Karpas-422 (cell line): ENCODE measurements at places on chromosomes 6 and 20.

DNA sequence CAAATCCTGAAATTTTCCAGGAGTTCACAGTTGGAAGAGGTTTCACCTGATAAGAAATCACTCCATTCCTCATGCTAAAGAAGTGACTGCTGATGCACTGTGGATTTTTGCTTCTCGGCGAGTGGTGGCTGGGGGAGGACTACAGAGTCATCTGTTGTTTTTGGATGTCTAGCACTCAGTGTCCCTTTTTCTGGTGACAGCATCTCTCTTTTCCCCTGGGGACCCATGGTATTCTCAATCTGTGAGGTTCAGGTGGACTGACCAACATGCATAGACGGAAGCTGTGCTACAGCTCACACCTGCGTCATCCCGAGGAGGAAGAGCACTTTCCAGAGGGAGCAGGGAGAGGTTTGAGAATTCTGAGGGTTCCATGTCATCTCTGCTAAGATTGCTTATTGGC lies 42.7 kb upstream of the ZNF831 start:
- no peak for DNase-seq

- no peak for DNase-seq
Measured at GRCh38 chr6:11093376-11093625, 333 bp upstream of the SMIM13 start.

DNA sequence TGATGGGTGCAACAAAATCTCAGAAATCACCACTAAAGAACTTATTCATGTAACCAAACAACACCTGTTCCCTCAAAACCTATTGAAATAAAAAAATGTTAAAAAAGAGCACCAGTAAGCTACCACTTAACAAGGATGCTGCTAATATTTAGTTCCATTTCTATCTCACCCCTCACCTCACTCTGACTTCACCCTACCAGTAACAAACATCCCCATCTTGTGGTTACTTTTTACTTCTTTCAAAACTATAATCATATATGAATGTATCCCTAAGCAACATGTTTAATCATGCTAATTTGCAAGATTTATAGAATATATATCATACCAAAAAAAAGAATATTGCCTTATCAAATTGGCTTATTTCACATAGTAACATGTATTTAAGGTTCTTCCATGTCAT lies 27.4 kb upstream of the SLC24A3 start:
- DNase-seq: peak; percentile 74

GRCh38 chr6:41591859-41592502 lies 45.8 kb downstream of the FOXP4 start:
- DNase-seq: peak; percentile 92

GRCh38 chr6:142562865-142563264 lies 261.1 kb downstream of the ADGRG6 start:
- no peak for DNase-seq

- DNase-seq: no peak
Measured at GRCh38 chr6:134029495-134030455, 22.6 kb downstream of the SLC2A12 start.

DNA sequence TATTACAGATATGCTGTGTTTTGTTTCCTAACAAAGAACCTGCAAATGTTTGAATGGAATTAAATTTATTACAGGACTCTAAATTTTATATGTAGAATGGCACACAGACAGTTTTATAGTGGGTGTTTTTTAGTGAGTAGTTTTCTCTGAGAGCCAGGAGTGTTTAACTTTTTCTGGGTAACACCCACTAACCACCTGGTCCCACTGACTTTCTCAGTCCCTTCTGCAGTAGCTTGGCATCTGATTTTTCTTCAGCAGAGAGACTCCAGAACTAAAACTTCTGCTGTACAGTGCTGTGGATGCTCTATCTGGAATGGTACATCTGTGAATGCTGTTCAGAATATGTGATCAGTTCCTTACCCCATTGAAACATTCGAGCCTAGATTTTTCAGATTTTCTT lies 6.3 kb downstream of the YWHAB start:
- DNase-seq: no peak

DNA sequence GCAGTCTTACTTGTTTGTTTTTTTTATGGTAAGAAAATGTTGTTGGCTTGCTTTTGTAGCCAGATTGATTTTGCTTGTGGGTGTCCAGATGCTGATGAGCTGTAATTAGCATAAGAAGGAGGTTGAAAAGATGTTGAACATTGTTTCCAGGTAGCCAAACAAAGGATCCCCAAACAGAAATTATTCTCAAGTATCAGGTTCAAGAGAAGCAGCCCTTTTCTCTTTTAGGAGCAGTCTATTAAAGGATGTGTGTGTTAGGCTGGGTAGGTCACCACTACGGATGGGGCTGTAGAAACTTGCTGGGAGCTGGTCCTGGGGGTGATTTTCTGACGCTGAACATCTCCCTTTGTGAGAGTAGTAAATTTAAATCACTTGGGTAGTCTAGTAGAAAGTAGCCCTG lies 86.9 kb upstream of the VSTM2L start:
- DNase-seq: no peak

- DNase-seq: no peak
Measured at GRCh38 chr20:53657279-53657678, 63.6 kb upstream of the ZNF217 start.

DNA sequence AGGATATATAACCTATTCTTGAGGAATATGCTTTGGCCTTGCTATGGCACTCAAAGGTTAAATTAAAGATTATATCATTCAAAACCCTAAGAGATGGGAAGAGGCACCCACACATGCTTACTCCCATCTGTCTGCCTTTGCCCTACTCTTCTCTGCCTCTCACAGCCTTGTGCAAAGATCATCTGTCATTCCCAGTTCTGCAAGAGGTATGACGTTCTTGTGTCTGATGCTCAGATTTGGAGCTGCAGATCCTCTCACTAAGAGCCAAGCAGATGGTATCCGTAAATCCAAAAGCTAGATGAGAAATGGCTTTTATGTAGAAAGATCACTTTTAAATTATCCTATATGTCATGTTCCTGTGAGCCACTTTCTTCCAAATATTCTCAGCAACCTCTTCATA lies 112.0 kb downstream of the GPR63 start:
- no peak for DNase-seq

- DNase-seq: no peak
Measured at GRCh38 chr6:158758451-158758860, 60.7 kb downstream of the EZR start.

- no peak for DNase-seq
Measured at GRCh38 chr20:49893242-49894072, 21.9 kb downstream of the SPATA2 start.

GRCh38 chr20:60000271-60001042 lies 42.2 kb downstream of the CDH26 start:
- DNase-seq: no peak

GRCh38 chr20:32808438-32808837 lies 11.3 kb upstream of the MAPRE1 start:
- DNase-seq: no peak

- DNase-seq: no peak
Measured at GRCh38 chr6:28922004-28922820, 1.6 kb downstream of the TRIM27 start.

DNA sequence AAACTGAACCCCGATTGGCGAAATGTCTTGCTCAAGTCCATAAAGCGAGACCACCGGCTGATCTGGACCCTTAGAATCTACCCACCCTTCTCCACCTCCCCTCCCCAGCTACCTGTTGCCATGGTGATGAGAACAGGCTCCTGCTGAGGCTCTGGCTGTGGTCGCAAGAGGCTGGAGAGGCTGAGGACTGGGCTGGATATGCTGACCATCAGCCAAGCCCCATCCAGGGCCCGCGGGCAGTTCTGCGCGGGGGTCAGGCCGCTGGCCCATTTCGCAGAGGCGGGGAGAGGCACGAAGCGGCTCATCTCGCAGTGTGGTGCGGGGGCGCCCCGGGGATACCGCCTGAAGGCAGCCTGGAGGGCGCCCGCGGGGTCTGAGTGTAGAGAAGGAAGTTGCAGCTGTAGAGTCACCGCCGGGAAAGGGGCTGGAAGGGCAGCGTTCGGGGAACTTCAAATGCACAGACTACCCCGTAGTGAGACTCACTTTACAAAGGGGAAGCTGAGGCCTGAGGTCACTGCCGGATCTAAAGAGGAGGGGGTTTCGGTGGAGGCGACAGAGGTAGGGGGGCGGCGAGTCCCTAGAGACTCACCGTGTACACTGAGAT lies 671 bp downstream of the TAPBP start:
- peak; percentile 75 for DNase-seq

GRCh38 chr6:106870069-106870468 lies 104.5 kb downstream of the CD24 start:
- no peak for DNase-seq

GRCh38 chr6:49849213-49849907 lies 17.0 kb downstream of the CRISP1 start:
- DNase-seq: peak; percentile 87

- DNase-seq: no peak
Measured at GRCh38 chr20:38585404-38586180, 4.6 kb downstream of the ADIG start.

DNA sequence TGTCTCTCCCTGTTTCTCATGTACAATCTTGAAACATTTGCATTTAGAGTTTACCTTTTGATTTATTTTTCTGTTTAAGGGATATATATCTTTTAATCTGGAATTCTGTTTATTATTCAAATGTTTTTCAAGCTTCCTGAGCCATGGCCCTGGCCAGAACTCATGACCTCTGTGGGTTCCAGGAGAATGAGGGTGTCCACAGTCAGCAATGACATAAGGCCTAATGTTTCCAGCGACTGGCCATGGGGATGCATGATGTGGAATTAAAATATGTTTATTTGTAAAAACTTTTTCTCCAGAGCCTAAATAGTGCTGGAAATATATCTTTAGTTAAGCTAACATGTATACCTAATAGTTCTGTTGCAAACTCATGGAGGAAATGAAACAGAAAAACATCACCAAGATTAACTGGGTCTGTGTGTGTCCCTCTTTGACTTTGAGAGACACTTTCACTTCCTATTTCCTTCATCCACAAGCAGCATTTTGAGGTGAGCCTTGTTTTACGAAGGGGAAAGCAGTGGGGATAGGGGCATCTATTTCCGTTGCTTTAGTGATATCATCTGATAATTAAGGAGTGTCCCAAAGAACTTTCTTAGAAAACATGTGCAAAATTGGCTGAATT lies 87.6 kb downstream of the SMOC2 start:
- DNase-seq: peak; percentile 54

GRCh38 chr6:56406276-56407269 lies 159.2 kb upstream of the COL21A1 start:
- no peak for DNase-seq

- peak; percentile 89 for DNase-seq
Measured at GRCh38 chr20:23245553-23246181, 104.9 kb upstream of the NXT1 start.

DNA sequence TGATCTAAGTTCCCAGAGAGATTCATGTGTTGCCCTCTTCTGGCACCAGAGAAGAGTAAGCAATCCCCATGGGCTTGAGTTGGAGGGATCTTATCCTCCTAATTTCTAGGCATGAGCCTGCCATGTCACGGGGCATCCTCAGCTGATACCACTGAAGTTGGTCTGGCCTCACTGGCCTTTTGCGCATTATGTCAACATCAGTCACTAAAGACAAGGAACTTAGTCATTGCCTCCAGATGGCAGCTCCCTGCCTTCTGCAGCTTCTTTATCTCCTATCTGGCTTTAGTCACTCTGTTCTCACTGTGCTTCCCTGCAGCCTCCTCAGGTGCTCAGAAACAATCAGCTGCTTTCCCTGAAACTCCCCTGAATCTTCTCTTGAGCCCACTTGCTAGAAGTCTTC lies 312.2 kb downstream of the ADGRG6 start:
- no peak for DNase-seq

- no peak for DNase-seq
Measured at GRCh38 chr20:48703107-48703506, 124.7 kb downstream of the PREX1 start.

DNA sequence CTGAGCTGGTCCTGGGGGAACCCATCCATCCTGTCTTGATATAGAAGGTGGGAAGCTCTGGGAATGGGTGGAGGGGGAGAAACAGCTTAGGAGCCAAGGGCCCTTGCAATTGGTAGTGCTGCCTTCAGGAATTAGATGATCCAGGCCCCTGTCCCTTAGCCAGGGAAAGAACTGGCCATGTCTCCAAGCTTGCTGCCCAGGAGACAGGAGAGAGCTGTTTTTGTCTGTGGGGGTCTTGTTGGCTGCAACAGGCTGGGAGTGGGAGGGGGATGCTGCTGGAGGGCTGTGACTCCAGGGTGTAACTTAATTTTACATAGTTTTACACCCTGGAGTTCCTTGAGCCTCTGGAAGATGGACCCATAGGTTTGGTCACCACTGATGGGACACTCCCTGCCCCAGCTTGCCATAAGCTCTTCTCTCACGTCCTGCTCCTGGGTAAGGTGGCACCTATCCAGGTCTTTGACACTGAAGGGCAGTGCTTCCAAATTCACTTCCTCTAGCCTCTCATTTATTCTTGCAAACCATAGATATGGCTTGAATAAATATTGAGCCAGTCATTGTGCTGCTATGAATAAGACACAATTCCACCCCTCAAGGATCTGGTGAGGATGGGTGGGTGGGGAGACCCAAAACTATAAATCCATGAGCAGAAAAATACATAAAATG lies 16.8 kb downstream of the VEGFA start:
- no peak for DNase-seq

DNA sequence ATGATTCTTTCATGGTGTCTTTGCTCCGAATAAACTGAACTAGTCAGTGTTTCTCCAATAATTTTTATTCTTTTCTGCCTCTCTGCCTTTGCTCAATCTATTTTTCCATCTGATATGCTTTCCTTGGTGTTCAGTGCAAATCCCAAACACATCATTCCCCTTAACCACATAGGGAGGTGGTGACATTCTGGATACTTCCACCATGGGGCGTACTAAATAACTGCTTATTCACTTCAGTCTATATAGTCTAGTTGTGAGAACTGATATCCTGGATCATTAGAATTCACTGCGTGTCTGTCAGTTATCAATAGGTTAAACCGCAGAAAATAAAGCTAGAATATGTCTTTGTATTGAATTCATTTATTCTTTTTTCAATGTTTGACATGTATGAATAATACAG lies 83.1 kb downstream of the KCNQ5 start:
- no peak for DNase-seq

- peak; percentile 4 for DNase-seq
Measured at GRCh38 chr20:39822667-39823066, 860.5 kb downstream of the DHX35 start.

DNA sequence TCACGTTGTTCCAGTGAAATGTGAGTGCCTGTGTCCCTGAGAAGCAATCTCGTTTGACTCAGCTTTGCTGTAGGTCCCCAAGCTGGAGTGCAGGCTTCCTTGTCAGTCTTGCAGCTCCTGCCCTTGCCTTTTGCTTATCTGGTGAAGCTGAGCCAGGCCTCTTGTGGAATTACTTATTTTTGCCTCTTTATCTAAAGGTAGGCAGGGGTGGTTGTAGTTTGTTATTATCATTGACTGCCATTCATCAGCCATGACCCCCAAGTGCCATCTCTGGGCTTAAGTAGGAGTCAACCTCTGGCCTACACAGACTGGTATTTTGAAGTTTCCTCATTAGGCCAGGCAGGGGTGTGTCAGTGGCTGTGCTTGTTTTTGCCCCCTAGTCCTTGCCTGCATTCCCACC lies 2.1 kb downstream of the TMEM14B start:
- no peak for DNase-seq

DNA sequence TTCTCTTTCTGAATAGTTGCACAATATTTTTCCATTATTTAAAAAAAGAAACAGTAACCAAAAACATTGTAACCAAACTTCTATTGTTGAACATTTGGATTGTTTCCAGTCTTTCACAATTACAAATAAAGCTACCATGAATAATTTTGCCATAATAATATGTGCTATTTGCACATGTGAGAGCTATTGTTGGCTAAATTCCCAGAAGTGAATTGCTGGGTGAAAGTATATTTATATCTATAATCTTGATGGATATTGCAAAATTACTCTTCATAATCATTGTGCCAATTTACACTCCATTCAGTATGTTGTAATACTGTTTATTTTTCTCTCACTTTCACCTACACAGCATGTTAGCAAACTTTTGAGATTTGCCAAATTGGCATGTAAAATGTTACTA lies 36.6 kb upstream of the SLC22A16 start:
- DNase-seq: no peak
